ENCODE measurements at places on chromosomes 1 and 21. TPM values are rescaled to one million over a fixed set of nuclear protein-coding genes. Genes with fewer than 3 reads are reported as not detected.

Gene TFF3
- total RNA-seq, result not detected

Gene TSNAX
- 28.9 TPM for total RNA-seq

Gene PRELP
- total RNA-seq, result 1.4 TPM

Gene GFI1
- total RNA-seq, result 0.65 TPM

Gene BEND5
- 0.45 TPM for total RNA-seq

Gene TNFRSF8
- 0.09 TPM for total RNA-seq

Gene CFAP107
- total RNA-seq, result not detected

Gene SELL
- 0.27 TPM for total RNA-seq

Gene NHLH1
- not detected for total RNA-seq

Gene MYOG
- total RNA-seq, result not detected

Gene FABP3
- total RNA-seq, result 44.2 TPM

Gene TCHHL1
- total RNA-seq, result not detected

Gene EPS8L3
- total RNA-seq, result not detected

Gene FMN2
- total RNA-seq, result 8.1 TPM

Gene TNNT2
- total RNA-seq, result not detected

Gene SPRR1A
- total RNA-seq, result not detected

Gene HAO2
- not detected for total RNA-seq
